ENCODE measurements at places on chromosomes 4 and X.

DNA sequence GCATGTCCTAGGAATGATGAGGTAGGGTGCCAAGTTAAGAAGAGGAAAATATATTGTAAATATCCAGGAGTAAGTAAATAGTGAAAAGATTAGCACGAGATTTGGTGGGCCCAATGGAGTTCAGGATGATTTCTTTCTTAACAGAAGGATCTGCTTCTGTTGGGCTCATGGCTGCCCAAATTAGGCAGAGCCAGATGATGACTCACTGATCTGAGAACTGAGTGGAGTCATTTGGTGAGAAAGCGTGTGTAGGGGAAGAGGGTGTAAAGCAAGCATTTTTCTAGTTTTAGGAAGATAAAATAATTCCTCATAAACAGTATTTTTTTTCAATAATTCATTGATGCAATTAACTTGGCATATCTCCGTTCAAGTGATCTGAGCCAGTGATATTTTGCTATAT lies 1.6 kb downstream of the TBX22 start:
- no peak for DNase-seq

DNA sequence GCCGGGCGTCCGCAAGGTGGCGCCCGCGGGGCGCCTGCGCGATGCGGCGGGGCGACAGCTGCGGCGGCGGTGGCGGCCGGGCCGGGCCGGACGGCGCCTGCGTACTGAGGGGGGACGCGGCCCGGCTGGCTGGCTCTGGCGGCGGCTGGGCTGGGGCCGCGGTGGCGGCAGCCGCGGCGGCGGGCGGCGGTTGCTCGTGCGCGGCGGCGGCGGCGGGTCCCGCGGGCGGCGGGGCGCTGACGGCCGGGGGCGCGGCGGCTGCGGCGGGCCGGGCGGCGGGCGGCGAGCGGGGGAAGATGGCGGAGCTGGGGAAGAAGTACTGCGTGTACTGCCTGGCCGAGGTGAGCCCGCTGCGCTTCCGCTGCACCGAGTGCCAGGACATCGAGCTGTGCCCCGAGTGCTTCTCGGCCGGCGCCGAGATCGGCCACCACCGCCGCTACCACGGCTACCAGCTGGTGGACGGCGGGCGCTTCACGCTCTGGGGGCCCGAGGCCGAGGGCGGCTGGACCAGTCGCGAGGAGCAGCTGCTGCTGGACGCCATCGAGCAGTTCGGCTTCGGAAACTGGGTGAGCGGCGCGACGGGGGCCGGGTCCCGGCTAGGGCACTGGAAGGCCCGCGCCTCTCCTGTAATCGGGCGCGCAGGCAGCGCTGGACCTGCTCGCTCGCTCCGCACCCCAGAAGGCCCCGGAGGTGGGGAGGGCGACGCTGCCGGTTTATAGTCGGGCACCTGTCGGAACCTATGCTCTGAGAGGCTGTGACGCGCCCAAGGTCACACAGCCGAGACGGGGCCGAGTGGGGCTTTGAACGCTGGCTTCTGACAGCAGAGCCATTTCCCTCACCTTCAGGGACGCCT lies at the start of gene TADA2B:
Gene TADA2B (plus strand): TSS at position 89 of the 853 bp plus-strand sequence. CDS start 208 bp downstream, at position 297.
- peak; percentile 96 for DNase-seq

DNA sequence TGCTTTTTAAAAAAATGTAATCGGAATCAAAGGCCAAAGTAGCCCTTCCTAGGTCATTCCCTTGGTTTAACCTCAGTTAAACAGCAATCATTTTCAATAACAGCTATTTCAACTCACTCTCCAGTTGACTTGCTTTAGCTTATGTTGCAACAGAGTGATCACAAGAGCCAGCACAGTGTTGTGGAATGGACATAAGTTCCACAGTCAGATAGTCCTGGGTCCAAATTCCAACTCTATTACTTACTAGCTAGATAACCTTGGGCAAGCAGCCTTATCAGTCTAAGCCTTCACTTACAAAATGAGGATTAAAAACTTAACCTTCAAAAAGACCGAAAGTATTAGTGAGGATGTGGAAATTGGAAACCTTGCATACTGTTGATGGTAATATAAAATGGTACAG lies 9.2 kb upstream of the GPC3 start:
- no peak for DNase-seq

- no peak for DNase-seq
These were observed 120.2 kb downstream of the PAPSS1 start for GRCh38 chr4:107599841-107600240.

- no peak for DNase-seq
These were observed 212.7 kb downstream of the GRID2 start for GRCh38 chr4:92516450-92516849.

DNA sequence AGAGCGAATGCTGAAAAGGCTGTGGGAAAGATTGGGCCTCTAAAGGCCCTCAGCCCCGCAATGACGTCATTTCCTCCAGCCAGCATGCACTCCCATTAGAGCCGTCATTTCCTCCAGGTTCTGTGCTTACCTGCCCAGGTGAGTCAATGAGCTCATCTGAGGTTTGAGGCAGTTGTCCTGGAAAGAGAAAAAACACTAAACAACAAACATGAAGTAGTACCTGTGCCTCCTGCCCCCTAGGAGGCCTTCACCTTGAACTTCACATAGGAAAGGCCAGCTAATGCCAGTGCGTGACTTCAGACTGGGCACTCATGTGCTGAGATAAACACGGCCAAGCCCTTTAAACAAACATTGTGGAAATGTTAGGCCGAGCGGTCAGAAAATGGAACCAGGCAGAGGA lies 55.9 kb downstream of the FHDC1 start:
- no peak for DNase-seq

DNA sequence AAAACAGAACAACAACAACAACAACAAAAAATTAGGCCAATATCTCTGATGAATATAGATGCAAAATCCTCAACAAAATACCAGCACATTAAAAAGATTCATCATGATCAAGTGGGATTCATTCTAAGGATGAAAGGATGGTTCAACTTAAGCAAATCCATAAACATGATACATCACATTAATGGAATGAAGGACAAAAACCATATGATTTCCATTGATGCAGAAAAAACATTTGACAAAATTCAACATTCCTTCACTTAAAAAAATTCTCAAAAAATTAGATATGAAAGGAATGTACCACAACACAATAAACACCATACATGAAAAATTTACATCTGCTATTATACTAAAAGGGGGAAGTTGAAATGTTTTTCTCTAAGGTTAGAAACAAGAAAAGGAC lies 103.3 kb downstream of the IL15 start:
- DNase-seq = no peak

- no peak for DNase-seq
These were observed 25.4 kb upstream of the FAM47B start for GRCh38 chrX:34917146-34917545.

DNA sequence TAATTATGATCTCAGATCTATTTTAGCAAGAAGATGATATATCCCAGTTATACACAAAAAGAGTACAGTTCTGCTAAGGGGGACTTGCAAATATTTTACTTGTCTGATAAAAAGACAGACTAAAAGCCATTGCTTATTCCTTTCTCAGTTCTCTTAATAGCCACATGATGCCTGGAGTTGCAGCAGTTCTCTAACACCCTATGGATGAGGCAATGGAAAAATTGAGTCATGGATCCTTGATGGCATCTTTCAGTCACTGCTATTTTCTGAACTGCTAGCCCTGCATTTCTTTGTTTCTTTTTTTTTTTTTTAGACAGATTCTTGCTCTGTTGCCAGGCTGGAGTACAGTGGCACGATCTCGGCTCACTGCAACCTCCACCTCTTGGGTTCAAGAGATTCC lies 1956.7 kb downstream of the C4orf33 start:
- no peak for DNase-seq

GRCh38 chr4:73451404-73451803 lies 15.4 kb downstream of the AFP start:
- no peak for DNase-seq

DNA sequence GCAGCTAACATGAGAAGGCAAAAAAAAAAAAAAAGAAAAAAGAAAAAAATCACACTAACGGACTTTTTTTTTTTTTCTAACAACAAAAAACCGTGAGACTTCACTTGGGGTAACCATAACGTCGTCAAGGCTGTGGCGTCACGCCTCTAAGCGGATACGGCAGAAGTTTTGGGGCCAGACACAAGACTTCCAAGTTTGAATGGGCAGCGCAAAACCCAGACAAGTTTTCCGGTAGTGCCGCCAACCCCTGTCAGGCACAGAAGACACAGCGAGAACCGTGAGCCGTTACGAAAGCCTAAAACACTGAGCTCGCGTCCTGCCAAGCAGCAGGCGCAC lies 556 bp upstream of the SMARCA5 start:
- DNase-seq = no peak

- DNase-seq = no peak
These were observed 174.6 kb downstream of the SOWAHB start for GRCh38 chr4:76723373-76723772.

DNA sequence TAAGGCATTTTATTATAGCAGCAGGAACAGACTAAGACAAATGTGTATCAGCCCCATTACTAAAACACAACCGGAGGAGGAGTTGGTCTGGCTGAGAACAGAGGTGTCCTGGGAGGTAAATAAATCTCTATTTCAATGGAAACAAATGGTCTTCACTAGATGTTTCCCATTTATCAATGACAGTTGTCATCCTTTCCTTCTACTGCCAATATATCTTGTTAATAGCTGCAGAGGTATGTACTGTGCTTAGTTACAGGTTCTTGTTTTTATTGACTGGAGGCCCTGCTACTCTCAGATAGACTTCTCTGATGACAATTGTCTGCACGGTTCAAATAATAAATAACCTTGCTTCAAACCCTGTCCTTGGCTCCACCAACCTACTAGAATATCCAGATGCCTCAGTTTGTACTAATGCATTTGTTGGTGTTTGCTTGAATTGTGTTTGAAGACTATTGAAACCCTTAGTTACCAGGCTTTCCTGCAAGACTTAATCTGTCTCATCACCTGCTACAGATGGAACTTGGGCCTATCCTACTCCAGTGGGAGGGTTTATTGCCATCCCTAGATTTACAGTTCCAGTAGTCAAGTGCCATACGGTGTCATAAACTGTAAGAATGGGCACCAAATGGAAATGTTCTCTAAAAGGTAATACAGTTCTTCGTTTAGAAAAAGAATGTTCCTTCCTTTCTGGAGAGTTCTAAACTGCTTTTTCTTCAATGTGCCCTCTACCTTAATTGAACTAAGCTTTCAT lies 29.8 kb upstream of the HPGDS start:
- no peak for DNase-seq

- DNase-seq = no peak
These were observed 363.3 kb upstream of the MAGEB2 start for GRCh38 chrX:29851857-29852605.

GRCh38 chr4:20627866-20628265 lies 72.4 kb upstream of the PACRGL start:
- DNase-seq = no peak

GRCh38 chrX:138858438-138858837 lies 146.9 kb upstream of the FGF13 start:
- DNase-seq = no peak

DNA sequence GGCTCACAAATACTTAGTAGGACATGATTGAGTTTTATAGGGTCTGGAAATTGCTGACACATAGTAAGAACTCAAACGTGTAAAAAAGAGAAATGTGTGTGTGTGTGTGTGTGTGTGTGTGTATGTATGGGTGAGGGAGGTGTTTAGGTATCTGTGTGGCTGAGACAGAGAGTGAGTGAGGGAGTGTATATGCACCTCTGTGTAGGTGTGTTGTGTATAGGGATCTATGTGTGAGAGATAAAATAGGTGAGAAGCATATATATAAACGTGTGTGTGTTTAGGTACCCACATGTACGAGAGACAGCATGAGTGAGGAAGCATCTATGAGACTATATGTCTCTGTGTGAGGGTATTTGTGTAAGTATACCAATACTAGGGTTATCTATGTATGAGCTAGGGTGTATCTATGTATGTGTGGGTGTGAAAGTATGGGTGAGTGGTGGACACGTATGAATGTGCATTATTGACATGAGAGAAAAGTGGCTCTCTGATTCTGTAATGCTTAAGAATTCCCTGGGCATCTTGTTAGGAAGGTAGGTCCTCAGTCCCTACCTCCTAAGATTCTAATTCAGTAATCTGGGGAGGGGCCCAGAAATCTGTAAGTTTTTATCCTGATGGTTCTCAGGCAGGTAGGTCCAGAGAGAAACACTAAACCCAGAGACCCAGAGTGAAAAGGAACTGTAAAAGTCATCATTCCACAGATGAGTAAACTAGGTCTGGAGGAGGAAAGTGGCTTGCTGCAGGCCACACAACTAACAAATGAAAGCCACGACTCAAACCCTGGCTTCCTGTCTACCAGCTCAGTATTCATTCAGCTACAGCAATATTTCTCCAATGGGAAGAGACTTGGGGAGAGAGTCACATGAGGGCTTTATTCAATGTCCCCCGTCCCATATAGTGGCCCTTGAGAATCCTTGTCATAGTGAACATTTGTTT lies 237.0 kb downstream of the IDS start:
- DNase-seq = no peak

DNA sequence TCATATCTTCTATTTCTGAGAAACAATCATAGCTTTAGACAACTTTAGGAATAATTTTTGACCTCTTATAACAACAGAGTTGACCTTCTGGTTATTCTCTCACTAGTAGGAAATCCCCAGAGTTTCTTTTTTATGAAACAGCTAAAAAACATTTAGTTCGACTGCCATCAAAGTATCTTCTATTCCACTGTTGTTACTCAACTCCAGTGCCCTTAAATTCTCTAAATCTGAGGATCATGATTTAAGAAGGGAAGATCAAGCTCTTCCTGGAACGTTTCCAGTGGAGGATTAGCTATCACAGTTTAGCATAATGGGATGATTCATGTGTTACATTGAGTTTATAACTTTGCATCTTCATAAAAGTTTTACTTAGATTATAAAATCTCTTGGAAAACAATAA lies 134.9 kb upstream of the VEGFC start:
- DNase-seq = no peak

DNA sequence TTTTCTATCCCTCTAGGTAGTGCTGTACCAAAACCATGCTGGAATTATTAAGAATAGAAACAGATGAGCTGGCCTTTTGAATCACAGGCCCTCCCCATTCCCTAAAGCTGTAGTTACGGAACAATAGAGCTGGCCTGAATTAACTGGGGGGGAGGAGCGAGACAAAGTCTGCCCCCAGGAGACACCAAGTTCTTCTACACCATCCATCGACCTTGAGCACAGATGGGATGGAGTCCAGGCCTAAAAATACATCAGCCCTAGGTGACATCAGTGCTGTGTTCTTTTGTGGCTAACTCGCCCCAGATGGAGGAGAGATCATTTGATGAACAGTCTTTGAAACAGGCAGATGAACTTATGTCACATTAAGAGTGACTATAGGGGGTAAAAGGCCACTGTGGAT lies 49.6 kb downstream of the LHFPL1 start:
- DNase-seq = no peak

- DNase-seq = no peak
These were observed 652.2 kb upstream of the DIPK2B start for GRCh38 chrX:45852884-45853283.

Data from activated T-cell treated with anti-CD3 and anti-CD28 coated beads for 48 hours (primary cell).